ENCODE measurements at places on chromosomes 16 and 17. TPM values are rescaled to one million over a fixed set of nuclear protein-coding genes. Genes with fewer than 3 reads are reported as not detected.

GRCh38 chr17:63555500-63556156 lies 5.4 kb downstream of the DCAF7 start:
- DNase-seq = no peak

GRCh38 chr17:43846963-43847371 lies at the start of gene CD300LG:
Gene CD300LG (plus strand): TSS chr17:43847176. CDS start chr17:43847217, 41 bp downstream.
- DNase-seq = no peak

DNA sequence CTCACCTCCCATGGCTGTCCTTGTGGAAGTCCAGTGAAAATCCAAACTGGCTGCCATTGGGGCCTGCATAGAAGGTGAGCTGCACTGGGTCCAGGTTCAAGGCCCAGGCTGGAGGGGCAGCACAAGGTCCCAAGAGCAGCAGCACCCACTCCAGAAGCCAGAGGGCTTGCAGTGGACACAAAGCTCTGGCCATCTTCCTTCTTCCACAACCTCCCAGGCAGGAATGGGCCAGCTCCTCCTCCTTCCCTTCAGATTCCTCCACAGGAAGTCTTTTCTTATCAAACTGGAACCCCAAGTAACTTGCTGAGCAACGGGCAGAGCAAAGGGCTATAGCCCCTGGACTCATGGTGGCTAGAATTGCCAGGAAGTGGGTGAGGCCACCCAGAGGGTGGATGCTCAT lies at the start of gene ITGA2B:
Gene ITGA2B, minus strand, starts transcription at position 369 of the 400 bp plus-strand sequence. Its CDS starts 176 bp downstream, at position 193.
- no peak for DNase-seq

DNA sequence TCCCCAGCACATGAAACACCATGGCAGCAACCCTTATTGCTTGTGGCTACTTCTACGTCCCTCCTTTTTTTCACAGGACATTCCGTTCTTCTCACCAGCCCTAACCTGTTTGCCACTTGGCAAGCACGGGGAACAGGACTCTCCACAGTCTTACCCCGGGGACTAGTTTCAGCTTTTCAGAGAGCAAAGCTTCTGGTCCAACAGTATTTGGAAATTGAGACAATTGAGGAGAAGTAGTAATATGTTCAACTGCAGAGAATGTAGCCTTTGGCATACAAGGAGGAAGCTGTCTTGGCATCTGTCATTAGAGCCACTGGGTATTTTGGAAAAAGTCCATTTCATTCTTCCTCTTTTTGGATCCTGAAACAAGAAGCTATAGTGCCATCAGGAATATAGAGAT lies 65.7 kb downstream of the MAP2K6 start:
- DNase-seq = no peak

Gene TPPP3
- polyA plus RNA-seq = 52.9 TPM

Gene SSH2
- 16.0 TPM for polyA plus RNA-seq

GRCh38 chr16:12543700-12544476 lies 259.8 kb downstream of the CPPED1 start:
- DNase-seq = no peak

GRCh38 chr16:85104821-85105391 lies 7.4 kb downstream of the CIBAR2 start:
- DNase-seq = no peak

Gene ZNF624
- 10.2 TPM for polyA plus RNA-seq

DNA sequence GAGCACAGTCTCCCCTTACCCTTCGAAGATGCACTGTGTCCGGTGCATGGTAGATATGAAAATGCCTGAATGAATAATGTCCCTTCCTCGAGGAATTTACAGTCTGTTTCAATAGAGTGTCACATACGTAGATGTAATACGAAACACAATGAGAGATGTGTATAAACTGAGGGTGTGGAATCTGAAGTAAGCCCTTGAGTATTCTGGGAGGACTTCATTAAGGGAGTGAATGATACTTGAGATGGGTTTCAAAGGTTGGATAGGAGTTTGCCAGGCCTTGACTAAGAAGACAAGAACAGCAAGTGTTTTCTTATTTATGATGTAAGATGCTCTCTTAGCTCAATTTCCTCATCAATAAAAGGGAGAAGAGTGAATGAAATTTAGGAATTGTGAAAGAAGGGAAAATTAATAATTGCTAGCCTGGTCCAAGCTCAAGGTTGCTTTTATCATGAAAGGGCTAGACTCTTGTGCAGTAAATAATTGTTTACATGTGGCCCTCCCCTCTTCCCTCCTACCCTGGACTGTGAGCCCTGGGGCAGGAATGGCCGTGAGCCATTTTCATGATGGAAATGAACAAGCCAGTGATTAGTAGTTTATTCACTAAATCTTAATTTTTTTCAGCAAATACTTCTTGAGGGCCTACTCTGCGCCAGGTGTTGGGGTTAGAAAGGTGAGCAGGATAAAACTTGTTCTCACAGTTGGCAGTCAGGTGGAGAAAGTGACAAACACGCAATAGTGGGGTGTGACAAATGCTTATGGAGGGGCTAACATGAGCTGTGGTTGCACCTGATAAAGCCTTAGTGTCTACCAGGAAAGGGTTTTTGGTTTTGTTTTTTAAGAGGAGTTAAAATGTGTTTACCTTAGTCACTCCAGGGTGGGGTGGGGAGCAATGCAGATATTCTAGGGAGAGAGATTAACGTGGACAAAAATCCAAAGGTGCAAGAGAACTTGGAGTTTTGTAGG lies 1.6 kb downstream of the KIF22 start:
- no peak for DNase-seq

GRCh38 chr16:52618753-52619497 lies 72.0 kb upstream of the TOX3 start:
- DNase-seq = no peak

Gene CACNA1G
- 8.5 TPM for polyA plus RNA-seq

Gene KRTAP2-1
- polyA plus RNA-seq = not detected

GRCh38 chr16:56134790-56135189 lies 56.5 kb upstream of the GNAO1 start:
- DNase-seq = no peak

- no peak for DNase-seq
Measured at GRCh38 chr17:78134899-78135385, 4.4 kb downstream of the TMC8 start.

Gene MFAP4
- 218 TPM for polyA plus RNA-seq

Gene ITGAX
- polyA plus RNA-seq = 1.3 TPM

Gene SLC47A2
- polyA plus RNA-seq = 7.4 TPM

Gene IL17C
- polyA plus RNA-seq = not detected

DNA sequence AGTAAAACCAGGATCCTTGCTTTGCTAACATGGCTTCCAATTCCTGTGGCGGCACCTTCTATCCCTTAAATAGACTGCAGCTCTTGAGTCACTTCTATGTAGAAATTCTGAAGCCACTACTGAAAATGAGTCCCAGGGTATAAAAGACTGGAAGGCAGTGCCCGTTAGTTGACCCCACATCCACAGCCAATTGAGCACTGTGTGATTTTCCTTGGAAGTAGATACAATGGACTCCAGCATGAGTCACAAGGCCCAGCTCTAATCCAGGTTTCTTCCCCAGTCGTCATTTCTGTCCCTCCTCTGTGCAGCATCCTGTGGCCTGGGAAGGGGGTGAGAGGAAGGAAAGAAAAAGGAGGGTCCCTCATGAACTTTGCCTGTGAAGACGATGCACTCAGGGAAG lies 69.5 kb downstream of the HLF start:
- no peak for DNase-seq

- no peak for DNase-seq
Measured at GRCh38 chr17:59400858-59401257, 69.4 kb downstream of the YPEL2 start.

Gene KCTD19
- polyA plus RNA-seq = 2.1 TPM

DNA sequence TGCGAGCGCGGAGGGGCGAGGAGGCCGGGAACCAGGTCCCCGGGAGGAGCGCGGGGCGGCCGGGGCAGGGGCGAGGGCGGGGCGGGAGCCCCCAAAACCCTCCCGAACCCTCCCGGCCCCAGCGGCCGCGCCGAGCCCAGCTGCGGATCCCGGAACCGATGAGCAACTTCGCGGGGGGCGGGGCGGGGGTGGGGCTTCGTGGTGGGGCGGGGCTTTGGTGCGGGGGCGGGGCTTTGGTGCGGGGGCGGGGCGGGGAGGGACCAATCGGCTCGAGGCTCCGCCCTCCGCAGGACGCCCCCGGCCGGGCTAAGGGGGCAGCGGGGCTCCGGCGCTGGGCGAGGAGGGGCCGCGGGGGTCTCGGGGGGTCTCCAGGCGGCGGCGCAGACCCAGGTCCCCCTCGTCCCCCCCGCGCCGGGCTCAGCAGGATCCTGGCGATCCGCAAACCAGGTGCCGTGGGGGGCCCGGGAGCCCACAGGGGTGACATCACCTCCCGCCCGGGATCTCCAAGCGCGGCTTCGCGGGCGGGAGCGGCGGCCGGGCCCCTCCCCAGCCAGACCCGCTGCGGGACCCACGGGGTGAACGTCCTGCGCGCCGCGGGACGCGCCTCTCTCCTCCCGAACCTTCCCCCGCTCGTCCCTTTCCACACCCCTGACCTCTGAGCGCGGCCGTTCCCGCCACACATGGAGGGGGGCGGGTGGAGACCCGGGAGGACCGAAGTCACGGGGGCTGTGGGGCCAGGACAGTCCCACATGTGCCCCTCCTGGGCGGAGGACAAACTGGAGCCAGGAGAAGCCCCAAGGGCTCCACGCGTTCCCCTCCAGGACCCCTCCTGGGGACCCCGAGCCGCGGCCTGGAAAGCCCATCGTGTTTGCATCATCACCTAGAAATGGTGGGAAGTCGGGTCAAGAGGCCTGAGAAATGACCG lies at the start of gene ABR:
Gene ABR, minus strand, starts transcription at position 164 of the 925 bp plus-strand sequence. CDS start 254 bp downstream, outside the sequence.
- DNase-seq = no peak

Data from left renal cortex interstitium (tissue), 4 donors.